Brain microvascular endothelial cell (primary cell): ENCODE measurements at places on chromosomes 7 and 10.

GRCh38 chr10:78405736-78406135 lies 372.1 kb downstream of the RPS24 start:
- DNase-seq = no peak

DNA sequence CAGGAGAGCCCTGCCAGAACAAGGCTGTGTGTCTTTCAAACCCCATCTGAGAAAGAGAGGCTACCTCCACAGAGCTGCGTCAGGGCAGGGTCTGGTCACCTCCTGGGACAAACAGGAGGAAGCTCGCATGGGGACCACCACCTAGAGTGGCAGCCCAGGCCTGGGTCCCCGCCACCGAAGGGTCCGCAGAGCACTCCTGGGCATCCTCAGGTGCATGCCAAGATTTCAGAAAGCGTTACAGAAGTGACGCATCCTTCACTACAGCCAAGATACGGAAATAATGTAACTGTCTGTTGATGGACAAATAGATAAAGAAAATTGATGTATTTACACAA lies 42.6 kb downstream of the GSDME start:
- DNase-seq = no peak

DNA sequence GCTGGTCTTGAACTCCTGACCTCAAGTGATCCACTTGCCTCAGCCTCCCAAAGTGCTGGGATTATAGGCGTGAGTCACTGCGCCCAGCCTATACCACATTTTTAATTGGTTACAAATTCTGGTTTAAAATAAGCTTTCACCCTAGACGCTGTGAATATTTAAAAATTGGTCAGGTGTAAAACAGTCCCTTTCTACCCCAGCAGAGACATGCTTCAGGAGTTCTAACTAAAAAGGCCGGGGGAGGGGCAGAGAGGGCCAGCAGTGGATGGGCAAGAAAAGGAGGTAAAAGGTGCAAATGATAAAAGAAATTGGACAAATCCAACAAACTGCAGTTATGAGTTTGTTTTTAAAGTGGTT lies 70.0 kb downstream of the WAPL start:
- no peak for DNase-seq

- DNase-seq = no peak
These were observed 40.3 kb downstream of the PDGFA start for GRCh38 chr7:479115-479947.

- DNase-seq = no peak
These were observed 54.1 kb upstream of the ANTXRL start for GRCh38 chr10:46232666-46233065.

- no peak for DNase-seq
These were observed 1251.5 kb downstream of the DNAJB9 start for GRCh38 chr7:109821156-109821555.

DNA sequence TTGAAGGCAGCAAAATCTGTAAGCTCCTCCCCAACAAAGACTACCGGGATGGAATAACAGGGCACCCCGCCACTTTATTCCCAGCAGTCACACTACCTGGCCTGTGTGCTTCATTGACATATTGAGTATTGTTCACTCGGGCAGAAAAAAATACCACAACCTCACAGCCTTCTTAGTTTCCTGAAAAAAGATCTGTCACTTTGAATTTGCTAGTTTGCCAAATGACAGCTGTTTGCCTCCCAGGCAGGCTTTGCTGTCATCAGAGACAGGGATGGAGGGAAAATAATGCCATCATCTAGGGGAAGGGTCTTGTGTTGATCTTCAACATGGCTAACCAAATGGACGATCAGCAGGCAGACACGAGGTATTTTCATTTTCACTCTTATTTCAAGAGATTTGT lies 26.9 kb downstream of the BMPER start:
- no peak for DNase-seq

DNA sequence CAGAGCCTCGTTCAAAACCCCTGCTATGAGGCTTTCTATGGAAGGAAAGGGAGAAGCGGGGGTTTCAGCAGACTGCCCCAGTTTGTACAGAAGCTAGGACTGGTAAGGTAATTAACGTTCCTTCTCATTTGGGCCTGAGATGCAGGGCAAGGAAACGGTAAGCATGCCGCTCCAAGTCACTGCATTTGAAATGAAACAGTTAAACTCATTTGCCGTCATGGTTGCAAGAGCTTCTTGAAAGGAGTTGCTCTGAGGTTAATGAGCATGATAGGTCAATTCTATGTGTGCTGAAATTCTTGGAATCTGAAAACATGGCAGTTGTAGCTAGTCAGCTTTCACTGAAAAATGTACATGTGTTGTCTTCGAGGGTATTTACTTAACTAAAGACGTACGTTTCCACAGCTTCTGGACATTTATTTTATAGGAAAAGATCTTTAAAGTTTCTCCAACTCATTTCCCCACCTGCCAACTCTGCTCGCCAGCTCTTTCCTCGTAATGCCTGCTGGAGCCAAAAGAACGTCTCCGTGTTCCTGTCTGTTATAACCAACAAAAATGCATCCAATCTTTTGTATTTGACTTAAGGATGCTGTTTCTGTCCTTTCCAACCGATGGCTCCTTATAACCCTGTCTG lies 73.3 kb downstream of the ADAM12 start:
- no peak for DNase-seq

- DNase-seq = no peak
These were observed 536.1 kb upstream of the AUTS2 start for GRCh38 chr7:69062020-69062765.

DNA sequence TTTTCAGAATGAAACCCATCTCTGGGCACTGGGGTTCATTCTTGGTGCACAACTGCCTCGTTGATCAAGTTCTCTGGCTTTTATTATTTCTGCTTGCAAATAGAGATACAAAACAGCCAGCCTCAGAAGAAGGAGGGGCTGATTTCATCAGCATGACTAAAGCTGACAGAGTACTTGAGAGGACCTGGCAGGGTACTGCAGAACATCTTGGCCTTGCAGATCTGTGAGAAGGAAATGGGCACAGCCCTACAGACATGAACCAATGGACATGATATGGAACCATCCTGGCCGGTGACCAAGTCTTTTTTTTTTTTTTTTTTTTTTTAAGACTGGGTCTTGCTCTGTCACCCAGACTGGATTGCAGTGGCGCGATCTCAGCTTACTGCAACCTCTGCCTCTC lies 240.6 kb downstream of the VTI1A start:
- peak; percentile 17 for DNase-seq

GRCh38 chr10:131131726-131132591 lies 179.6 kb downstream of the TCERG1L start:
- no peak for DNase-seq

DNA sequence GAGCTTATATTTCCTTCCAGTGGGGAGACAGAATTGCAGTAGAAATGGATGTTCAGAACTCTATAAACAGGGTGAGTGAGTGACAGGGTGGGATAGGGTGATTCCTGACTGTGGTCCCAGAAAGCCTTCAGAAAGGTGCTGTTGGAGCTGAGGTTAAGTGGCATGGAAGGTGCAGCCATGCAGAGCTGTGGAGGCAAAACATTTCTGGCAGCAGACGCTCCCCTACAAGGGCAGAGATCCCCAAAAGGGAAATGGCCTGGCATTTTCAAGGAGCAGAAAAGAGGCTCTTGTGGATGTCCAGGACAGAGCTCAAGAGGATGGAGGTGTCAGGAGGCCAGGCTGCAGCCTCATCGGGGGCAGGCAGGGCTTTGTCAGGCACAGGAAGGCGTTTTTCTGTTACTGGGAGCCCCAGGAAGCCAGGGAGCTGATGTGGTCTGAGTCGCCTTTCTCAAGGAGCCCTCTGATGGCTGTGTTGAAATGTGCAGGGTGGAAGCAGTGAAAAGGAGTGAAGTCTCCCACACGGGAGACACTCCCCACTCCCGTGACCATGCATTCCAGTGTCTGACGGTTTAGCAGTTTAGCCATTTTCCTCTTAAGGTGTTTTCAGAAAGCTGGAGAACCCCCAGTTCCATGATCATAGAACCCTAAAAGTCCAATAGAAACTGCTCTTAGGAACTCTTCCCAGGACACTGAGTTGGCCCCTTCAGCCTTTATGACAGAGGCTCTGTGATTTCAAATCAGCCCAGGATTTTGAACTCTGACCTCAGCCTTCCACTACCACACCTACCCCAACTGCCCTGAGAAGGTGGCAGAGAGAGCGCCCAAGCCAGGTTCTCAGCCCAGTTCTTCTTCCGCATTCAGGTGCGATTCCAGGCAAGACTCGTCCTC lies 96.2 kb downstream of the C10orf105 start:
- DNase-seq = peak; percentile 26

DNA sequence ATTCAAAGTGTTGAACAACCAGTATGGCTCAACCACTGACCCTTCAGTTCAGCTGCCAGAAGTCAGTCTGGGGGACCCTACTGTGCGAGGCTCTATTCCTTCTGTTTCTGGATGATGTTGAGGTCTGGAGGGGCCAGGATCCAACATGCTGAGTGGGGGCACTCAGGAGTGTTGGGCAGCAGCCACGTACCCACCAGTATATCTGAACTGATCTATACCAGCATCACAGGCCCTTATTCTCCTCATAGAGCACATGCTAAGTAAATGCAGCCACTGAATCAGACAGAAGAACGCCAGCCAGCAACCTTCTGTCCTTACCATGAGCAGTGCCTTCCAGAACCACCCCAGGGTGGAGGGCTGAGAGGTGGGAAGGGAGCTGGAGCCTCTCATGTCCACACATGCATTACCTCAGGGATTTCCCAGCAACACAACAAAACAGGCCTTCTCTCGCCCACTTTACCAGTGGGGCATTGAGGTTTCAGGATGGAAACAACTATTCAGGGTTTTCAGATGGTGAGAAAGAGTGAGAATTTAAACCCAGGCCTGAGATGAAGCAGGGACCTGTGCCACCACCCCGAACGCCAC lies 6.8 kb upstream of the MSMB start:
- no peak for DNase-seq

DNA sequence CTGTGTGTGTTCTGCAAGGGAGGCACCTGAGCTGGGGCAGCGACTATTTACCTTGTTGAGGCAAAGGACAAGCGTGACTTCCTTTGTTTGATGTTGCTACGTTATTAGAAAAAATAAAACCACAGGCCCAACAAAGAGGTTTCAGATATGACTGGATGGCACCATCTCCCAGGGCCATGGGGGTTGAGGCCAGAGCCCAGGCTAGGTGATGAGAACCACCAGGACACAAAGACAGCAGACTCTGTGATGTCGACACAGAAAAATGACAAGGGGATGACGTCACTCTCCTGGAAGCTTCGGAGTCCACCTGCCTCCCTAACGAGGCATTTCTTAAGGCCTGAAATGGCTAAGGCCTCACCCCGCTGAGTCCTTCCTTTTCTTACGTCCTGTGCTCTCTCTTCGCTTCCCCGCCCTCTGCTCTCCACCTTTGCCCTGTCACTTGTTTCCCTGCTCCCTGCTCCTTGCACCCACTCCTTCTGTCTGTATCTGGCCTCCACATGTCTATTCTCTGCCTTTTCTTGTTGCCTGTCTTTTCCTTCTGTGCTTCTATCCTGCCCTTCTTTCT lies 83.0 kb upstream of the ADRB1 start:
- DNase-seq = no peak

- DNase-seq = peak; percentile 94
These were observed 231.8 kb downstream of the AHR start for GRCh38 chr7:17530244-17530643.

DNA sequence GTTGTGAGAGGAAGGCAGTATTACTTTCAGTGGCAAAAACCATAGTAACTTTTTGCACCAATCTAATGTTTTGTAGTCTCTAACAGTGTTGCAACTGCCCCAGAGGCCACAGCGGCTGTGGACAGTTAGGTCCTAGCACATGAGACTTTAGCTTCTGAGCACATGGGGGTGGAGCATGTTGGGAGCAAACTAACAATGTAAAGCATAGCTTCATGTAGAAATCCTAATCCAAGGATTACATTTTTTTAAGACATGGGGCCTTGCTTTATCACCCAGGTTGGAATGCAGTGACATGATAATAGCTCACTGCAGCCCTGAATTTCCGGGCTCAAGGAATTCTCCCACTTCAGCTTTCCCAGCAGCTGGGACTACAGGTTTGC lies 49.0 kb downstream of the LAMB1 start:
- DNase-seq = no peak

DNA sequence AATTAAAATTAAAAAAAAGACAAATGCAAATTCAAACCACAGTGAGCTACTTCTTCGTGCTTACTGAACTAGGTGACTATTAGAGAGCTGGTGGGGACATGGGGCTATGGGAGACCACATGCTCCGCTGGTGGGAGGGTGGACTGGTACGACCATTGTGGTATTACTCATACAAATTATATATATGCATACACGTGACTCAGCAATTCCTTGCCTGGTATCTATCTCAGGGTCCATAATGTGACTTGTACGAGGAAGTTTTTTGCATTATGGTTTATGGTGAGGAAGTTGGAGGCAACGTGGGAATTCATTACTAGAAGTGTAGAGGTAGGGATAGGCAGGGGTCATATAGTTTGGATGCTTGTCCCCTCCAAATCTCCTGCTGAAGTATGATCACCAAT lies 1112.7 kb downstream of the TYW1 start:
- no peak for DNase-seq

GRCh38 chr7:42046483-42046882 lies 190.5 kb downstream of the GLI3 start:
- DNase-seq = peak; percentile 10

- no peak for DNase-seq
These were observed 22.8 kb downstream of the MAD1L1 start for GRCh38 chr7:2209961-2210323.

GRCh38 chr7:112157072-112157471 lies 49.1 kb downstream of the DOCK4 start:
- DNase-seq = peak; percentile 93

- no peak for DNase-seq
These were observed 50.7 kb upstream of the GHITM start for GRCh38 chr10:84088626-84089025.

- DNase-seq = no peak
These were observed 44.7 kb upstream of the TRUB1 start for GRCh38 chr10:114893251-114893650.

DNA sequence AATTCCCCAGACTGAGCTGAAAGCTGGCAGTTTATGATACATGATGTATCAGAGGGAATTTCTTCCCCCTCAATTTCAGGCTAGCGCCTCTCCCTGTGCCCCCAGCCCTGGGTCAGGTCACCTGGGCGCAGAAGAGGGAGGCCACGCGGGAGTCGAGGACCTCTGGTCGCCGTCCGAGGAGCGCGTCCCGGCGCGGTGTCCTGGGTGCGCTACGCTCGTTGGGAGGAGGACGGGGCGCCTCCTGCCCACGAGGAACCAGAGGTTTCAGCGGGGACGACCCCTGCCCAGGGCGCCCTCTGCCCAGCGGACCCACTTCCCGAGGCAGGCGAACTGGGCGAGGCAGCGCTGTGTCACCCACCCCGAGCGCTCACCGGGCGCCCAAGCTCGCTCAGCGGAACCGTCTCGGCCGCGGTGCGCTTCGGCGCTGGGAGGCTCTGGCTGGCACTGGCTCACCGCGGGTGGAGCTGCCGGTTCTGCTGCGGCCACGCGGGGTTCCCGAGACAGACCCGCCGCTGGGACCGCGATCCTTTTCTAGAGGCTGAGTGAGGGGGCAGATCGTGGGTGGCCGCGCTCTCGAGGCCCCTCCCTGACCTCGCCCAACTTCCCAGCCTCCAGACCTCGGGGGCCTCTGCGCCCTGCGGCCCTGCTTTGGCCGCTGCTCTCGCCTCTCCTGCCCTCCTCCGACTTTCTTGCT lies at the start of gene FAM237B:
FAM237B (minus strand) TSS at position 504 of the 694 bp plus-strand sequence. CDS start 1,556 bp downstream, outside the sequence.
- no peak for DNase-seq

- DNase-seq = no peak
These were observed 102.7 kb upstream of the TNRC18 start for GRCh38 chr7:5526100-5526905.

- no peak for DNase-seq
These were observed 288.4 kb upstream of the LRRTM3 start for GRCh38 chr10:66637273-66638036.
